Iris pigment epithelial cell (primary cell): ENCODE measurements at places on chromosomes 3 and 15.
A peak's percentile ranks its signal among the peaks of the same experiment; 100 is the strongest.

DNA sequence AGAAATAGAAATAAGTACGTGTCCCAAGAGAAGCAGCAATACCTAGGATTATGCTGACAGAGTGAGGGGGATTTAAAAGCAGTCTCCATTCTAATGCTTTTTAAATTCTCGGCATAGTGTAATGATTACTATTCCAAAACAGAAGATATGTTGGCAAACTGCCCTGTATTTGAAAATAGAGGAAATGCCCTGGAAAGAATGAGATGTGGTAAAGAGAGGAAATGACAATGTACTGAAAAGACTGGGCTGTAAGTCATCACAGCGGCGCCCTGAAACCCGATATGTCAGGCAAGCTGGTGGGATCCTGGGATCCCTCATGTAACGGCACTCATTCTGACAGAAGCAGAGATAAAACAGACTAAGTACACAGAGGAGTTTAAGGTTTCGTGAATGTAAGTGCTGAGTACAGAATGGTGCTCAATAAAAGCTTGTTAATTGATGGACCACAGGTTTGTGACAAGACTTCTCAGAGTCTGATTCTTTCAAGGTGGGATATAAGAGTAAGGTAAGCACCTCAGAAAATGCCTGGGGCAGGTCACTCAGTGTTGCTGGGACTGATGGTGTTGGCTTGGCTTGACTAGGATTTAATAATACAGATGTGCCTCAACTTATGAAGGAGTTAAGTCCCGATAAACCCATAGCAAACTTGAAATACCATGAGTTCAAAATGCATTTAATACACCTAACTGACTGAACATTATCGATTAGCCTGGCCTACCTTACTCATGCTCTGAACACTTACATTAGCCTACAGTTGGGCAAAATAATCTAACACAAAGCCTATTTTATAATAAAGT lies 91.4 kb downstream of the NFKBIZ start:
- peak; percentile 99 for DNase-seq

DNA sequence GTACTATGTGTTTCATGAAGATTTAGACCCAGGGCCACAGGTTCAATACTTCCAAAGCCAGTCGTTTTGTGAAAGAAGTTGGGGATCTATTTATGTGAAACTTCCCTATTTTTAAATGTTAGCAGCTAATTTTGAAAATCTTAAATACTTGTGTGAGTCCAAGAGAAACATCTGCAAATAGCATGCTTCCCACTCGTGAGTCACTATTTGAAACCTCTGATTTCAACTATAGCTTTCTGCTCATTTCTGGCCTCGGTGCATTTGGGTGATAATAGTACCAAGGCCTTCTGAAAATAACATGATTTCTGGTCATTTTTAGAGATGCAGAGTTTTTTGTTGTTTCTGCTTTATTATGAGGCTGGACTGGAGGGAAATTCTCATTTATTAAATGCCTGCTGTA lies 110.0 kb downstream of the OPA1 start:
- DNase-seq: peak; percentile 48

- no peak for DNase-seq
Observed at GRCh38 chr3:179174316-179174715, 26.2 kb downstream of the PIK3CA start.

DNA sequence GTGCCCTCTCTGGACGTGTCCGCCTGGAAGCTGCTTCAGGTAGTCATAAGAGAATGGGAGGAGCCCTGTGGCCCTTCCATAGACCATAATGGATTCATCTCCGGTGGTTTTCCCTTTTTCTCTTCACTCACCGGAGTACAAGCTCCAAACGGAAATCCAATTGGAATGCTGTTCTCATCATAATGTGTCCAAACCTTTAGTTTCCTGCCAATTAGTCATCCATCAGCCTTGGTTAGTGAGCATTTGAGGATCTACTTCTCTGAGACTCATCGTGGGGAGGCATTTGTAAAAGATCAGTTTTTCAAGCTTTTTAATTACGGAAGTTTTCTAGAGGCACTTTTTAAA lies 34.9 kb downstream of the ABHD2 start:
- peak; percentile 66 for DNase-seq

DNA sequence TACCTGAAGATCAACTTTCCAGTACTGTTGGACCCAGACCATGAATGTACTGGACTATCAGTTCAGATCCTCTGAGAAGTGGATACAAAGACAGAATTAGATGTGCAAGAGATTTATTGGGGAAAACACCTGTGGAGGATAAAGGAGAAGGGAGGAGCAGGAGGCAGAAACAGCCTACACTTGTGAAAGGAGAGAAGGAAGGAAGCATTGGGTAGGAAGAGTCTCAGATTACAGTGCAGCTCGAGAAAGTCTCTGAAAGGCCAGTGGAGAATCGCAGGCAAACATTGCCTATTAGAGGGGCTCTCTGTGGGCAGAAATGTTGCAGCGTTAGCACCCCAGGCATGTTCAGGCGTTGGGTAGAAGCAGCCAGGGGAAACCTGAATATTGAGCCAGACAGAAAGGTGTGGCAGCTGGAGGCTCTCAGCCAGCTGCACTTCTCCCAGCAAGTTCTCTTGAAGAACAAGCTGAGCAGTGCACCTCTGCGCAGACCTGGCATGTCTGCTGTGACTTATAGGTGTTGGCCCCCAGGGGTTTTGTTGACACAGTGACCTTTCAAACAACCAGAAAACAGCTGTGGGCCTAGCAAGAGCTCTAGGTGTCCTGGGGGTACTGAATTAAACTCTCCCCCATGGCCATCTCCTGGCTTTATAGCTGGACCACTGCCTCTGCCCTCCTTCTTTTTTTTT lies 7.0 kb downstream of the CHST14 start:
- DNase-seq: no peak

GRCh38 chr3:150117076-150117475 lies 146.4 kb upstream of the PFN2 start:
- no peak for DNase-seq

DNA sequence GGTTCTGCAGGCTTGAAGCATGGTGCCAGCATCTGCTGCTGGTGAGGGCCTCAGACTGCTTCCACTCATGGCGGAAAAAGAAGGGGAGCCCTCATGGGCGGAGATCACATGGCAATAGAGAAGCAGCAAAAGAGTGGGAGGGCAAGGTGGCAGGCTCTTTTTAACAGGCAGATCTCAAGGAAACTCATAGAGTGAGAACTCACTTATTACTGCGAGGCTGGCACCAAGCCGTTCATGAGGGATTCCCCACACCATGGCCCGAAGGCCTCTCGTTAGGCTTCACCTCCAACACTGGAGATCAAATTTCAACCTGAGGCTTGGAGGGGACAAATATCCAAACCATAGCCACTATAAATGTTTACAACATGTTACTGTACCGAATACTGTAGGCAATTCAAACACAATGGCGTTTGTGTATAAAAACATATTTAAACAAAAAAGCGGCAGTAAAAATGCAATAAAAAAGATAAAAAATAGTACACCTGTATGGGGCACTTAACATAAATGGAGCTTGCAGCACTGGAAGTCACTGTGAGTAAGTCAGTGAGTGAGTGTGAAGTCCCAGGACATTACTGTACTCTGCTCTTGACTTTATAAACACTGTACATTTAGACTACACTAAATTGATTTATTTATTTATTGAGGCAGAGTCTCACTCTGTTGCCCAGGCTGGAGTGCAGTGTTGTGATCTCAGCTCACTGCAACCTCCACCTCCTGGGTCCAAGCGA lies 18.8 kb upstream of the MOBP start:
- DNase-seq: no peak

DNA sequence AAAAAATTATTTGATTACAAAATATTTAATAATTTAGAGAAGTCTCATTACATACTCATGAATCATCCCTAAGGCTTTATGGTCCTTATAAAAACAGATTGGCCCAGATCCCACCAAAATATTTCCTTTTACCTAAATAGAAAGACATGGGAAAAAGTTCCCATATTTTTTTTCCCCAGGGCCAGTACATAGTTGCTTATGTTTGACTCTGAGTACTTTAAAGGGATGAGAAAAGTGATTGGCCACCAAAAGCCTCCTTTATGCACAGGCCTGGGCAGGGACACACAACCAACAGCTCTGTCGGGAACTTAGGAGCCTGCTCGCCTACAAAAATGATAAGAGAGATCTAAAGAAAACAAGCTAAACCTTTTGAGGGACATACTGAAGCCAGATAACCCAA lies 22.3 kb downstream of the KCNAB1 start:
- DNase-seq: no peak

DNA sequence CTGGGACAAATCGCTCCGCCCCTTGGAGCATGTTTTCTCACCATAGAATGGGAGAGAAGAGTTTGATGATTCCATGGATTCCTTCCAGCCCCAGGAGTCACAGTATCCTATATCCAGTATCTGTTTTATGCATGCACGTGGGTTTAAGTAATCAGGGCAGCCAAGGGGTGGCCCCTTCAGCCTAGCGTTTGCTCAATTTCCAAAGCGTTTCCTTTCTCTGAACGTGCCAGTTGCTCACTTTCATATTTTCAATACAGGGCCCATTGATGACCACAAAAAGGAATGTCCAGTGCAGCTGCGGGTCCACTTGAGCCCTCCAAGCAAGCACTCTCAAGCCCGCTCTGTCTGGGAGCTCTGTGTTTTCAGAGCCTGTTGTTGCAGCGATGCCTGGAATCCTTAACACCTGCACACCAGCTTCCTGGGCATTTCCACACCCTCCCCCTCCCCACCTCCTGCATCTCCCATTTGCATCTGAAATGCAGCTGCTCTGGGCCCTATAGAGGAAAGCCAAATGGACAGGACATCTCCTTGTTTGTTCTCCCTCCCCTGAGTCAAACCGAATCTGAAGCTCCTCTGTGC lies 164.3 kb upstream of the LPP start:
- no peak for DNase-seq

- no peak for DNase-seq
Observed at GRCh38 chr3:172739462-172739861, 11.1 kb upstream of the ECT2 start.

- peak; percentile 96 for DNase-seq
Observed at GRCh38 chr3:155230382-155230781, 63.1 kb downstream of the STRIT1 start.

DNA sequence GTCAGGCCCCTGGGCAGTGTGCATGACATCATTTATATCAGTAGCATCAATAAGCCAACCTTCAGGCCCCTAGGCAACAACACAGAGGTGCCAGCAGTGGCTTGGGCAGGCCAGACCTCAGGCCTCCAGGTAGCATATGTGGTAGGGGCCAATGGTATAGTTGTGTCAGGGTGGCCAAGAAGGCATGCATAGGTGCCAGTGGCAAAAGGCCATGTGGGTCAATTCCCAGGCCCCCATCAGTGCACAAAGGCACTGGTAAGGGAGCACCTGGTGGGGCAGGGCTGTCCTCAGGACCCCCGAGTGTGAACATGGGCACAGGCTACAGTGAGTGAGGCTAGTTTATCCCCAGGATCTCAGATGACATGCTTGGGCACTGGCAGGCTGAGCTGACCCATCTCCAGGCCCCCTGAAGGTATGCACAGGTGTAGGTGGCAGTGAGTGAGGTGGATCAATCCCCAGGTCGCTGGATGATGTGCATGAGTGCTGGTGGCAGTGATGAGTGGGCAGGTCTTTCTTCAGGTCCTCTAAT lies 244.1 kb upstream of the ZNF385D start:
- DNase-seq: no peak

- no peak for DNase-seq
Observed at GRCh38 chr3:53069422-53070068, 23.7 kb upstream of the SFMBT1 start.

- peak; percentile 99 for DNase-seq
Observed at GRCh38 chr15:40379853-40380252, 2.7 kb upstream of the KNSTRN start.

DNA sequence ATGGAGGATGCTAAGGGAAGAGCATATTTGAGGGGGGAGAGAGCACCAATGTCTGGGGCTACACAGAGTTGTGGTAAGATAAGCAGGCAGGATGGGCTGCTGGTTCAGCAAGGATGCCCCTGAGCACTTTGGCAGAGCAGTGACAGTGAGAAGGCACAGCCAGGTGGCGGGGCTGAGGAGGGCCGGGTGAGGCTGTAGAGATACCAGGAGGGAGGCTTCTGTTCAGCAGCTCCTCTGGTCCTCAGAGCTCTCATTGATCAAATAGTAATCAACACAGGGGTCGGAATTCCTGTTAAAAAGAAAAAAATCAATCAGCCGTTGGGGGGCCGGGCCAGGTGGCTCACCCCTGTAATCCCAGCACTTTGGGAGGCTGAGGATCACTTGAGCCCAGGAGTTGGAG lies 11.5 kb upstream of the XIRP1 start:
- no peak for DNase-seq

GRCh38 chr3:182792901-182793662 lies at the start of gene ATP11B:
Gene ATP11B (plus strand): TSS chr3:182793504. CDS start chr3:182793760, 256 bp downstream.
- DNase-seq: peak; percentile 64

DNA sequence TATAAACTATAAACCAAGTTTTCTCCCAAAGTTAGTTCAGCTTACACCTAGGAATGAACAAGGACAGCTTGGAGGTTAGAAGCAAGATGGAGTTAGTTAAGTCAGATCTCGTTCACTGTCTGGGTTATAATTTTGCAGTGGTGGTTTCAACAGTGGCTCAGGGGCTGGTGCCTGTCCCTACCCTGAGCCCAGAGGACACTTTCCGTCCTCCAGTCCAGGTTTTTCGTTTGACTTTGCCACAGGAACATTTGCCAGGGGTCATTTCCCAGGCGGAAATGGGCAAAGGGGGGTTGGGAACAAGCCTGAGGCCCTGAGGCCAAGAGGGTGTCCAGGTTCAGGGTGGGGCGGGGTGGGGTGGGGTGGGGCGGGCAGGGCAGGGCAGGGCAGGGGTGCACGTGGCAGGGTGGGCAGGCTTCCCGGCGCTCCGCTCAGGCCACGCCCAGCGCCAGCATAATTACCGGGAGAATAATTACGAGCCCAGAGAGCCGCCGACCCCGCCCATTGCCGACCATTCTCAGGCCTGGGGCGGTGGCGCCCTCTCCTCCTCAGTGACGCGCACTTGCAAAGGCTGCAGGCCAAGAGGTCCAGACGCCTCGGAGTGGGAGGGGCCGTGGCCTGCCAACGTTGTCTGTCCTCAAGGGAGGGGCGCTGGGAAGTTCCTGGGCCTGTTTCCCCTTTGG lies 70.4 kb downstream of the KLF13 start:
- DNase-seq: peak; percentile 58

GRCh38 chr3:107806536-107806935 lies 283.8 kb downstream of the BBX start:
- DNase-seq: no peak

GRCh38 chr3:123634149-123635051 lies 49.5 kb upstream of the HACD2 start:
- no peak for DNase-seq

- DNase-seq: no peak
Observed at GRCh38 chr3:78993375-78993774, 774.4 kb downstream of the ROBO1 start.

DNA sequence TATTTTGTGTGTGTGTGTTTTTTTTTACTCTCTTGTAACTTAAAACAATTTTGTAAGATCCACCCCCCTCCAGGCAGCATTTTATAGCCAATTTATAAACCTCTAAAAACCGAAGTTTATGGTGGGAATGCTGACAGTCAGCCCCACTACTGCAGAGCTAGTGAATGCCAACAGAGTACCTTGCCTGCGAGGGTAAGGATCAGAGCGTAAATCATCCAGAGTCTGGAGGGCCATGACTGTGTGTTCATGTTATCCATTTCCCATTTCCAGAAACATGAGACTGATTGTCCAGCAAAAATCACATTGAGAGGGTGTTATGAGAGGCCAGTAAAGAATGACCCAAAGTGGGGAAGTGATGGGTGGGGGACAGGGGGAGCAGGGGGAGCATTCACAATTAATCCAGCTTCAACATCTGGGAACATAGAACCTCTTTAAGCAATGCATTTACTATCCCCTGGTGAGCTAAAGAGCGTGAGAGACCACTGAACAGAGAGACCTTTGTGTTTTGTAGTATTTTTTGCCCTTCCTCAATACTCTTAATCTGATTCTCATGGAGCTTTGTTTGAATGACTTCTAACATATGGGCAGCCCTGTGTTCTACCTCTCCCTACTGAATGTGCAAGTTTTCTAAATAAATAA lies 464.5 kb downstream of the RBMS3 start:
- DNase-seq: no peak

- DNase-seq: no peak
Observed at GRCh38 chr15:95681836-95682544, 648.5 kb upstream of the NR2F2 start.
